Stomach (tissue), 19 donors: ENCODE measurements at places on chromosomes 2 and 18. TPM values are rescaled to one million over a fixed set of nuclear protein-coding genes. Genes with fewer than 3 reads are reported as not detected.

The EVA1A gene
- polyA plus RNA-seq = 3.5 TPM

The ATP8B1 gene
- 14.4 TPM for polyA plus RNA-seq

The ASXL3 gene
- polyA plus RNA-seq = 0.31 TPM

The BCL11A gene
- polyA plus RNA-seq = 1.2 TPM

DNA sequence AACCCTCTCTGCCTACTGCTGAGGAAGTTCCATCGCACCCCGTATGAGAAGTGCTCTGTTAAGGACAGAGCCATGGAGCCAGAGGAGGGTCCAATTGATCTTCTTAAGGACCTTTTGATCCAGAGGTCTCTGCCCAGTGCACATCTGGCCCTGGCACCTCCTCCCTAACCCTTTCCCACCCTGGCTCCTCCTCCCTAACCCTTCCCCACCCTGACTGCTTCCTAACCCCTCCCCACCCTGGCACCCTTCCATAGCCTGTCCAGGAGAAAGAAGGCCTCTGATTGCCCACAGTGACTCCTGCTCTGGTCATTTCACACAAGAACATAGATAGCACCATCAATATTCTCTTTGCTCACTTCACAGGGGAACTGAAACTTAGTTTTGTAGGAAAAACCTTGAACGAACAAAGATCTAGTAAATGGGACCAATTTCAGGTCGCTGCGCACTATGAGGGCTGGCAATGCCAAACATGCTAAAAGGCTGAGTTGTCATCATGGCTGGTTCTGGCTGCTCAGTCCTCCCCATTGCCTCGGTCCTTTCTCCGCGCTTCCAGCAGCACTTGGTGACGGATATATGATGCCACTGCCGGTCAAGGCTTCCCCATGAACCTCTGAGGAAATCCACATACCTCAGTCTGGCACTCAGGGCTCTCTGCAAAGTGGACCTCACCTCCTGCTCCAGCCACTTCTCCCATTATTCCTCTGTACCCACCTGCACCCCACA is 49.2 kb downstream of the PKDCC start:
- no peak for DNase-seq
